Activated T-helper 1 cell treated with anti-CD3 and anti-CD28 coated beads, Interleukin-12 subunit alpha, Interleukin-12 subunit beta, Interleukin-2, Interleukin-4 antibody, amounts not matched to agents 30 ng/mL and 10 ng/mL and 1 ng/mL, durations not matched to agents 14 hours and 24 hours and 36 hours (primary cell): ENCODE measurements at places on chromosomes 6 and 20.

DNA sequence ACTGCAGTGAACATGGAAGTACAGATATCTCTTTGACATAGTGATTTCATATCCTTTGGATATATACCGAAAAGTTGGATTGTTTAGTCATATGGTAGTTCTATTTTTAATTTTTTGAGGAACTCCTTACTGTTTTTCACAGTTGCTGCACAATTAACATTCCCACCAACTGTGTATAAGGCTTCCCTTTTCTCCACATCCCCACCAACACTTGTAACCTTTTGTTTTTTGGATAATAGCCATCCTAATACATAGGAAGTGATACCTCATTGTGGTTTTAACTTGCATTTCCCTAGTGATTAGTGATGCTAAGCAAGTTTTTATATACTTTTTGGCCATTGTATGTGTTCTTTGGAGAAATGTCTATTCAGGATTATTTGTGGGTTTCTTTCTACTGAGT lies 45.1 kb upstream of the TENT5A start:
- DNase-seq, result no peak

DNA sequence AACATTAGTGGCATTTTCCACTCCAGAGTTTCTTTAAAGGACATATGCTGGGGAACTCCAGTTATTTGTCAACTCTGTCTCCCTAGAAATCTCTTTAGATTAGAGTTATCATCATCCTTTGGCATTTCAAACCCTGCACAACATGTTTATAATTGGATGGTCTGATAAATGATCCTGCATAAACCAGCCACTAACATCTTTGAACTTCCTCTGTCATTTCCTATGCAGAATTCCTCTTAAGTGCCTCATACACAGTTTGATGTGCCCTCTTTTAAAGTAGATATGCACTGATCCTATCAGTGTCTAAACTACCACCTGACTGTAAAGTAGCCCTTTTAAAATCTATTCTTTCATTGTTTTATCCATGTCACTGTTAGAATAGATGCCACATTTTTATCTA lies 306.3 kb upstream of the IRAK1BP1 start:
- DNase-seq, result no peak

GRCh38 chr6:1491591-1492319 lies 102.4 kb downstream of the FOXF2 start:
- DNase-seq, result no peak

DNA sequence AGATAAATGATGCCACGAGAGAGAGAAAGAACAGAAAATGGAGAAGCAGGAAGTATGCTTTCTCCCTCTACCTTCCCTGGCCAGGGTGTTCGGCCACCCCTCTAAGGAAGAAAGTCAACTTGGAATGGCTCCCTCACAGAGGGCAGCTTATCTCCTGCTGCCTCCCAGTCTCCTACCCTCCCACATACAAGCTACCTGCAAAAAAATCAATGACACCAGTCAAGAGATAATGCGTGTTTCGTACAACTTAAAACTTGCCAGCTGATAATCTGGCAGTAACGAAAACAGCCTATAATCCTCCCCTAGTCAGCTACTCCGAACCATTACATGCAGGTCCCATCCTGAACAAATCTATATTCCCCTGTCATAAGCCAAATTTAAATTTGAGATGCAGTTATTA lies 61.7 kb downstream of the BTBD9 start:
- DNase-seq, result no peak

GRCh38 chr20:14360416-14360815 lies 23.0 kb upstream of the FLRT3 start:
- DNase-seq, result no peak
